ENCODE measurements at places on chromosomes 11 and 22. TPM values are rescaled to one million over a fixed set of nuclear protein-coding genes. Genes with fewer than 3 reads are reported as not detected.

The GAB4 gene
- not detected for polyA plus RNA-seq

The FAM227A gene
- 7.4 TPM for polyA plus RNA-seq

The PARVG gene
- polyA plus RNA-seq: not detected

The PRODH gene
- 3.4 TPM for polyA plus RNA-seq

The MFRP gene
- polyA plus RNA-seq: not detected

The SLC22A8 gene
- polyA plus RNA-seq: 0.22 TPM

The DCDC1 gene
- polyA plus RNA-seq: 0.76 TPM

GRCh38 chr22:35367331-35367886 lies 13.5 kb upstream of the HMOX1 start:
- DNase-seq: no peak

- DNase-seq: no peak
Measured at GRCh38 chr11:45181193-45181888, 34.9 kb downstream of the PRDM11 start.

DNA sequence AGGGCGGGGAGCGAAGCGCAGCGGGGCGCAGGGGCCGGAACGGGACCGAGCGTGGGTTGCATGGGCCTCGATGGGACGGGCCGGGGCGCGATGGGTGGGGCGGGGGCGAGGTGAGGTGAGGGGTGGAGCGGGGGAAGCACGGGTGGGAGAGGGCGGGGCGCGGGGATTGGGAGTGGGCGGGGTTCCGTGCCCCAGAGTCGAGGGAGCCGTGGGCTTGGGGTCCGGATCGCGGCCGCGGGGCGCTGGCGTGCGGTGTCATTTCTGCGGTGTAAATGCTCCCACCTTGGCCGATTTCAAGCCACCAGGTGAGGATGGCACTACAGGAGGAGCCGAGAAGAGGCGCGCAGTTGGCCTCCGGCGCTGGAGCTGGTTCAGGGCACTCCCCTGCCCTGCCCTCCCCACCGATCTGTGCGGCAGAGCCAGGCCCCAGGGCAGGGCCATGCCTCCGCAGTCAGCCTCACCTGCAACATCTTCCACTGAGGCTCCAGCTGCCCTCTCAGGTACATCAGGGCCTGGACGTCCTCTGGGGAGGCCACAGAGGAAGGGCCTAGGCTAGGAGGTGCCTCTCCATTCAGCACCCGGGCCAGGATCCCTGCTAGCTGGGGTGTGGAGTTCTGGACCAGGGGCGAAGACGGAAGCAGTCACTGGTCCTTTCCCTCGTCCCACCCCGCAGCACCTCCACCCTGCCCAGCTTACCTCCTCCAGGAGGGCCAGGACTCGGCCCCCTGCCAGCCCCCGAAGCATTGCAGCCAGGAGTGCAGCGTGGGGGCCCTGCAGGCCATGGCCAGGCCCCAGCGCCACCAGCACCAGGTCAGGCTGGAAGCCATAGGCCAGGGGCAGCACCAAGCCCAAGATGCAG lies 620 bp upstream of the TUBGCP6 start:
- no peak for DNase-seq

- peak; percentile 55 for DNase-seq
Measured at GRCh38 chr22:38462960-38463784, 4.7 kb upstream of the KDELR3 start.

- DNase-seq: peak; percentile 89
Measured at GRCh38 chr22:45006964-45007390, 2.8 kb downstream of the PHF21B start.

- no peak for DNase-seq
Measured at GRCh38 chr11:36317992-36318391, 21.9 kb downstream of the PRR5L start.

- DNase-seq: no peak
Measured at GRCh38 chr11:128832121-128832497, 35.0 kb downstream of the KCNJ1 start.

DNA sequence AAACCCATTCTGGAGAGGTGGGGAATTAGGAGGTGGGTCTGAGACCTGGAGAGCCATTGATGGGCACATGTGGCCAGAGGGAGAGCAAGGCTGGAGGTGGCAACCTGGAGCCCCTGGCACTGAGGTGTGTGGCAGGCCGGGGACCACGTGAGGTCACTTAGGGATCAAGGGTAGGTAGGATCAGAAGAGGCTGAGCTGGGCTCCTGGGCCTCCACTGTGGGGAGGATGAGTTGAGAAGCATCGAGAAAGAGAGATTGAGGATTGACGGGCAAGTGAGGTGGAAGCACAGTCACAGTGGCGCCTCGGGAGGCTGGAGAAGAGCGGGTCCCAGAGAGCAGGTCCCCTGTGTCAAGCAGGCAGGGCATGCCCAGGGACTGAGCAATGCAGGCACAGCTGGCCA lies 4.1 kb downstream of the GNAZ start:
- no peak for DNase-seq

DNA sequence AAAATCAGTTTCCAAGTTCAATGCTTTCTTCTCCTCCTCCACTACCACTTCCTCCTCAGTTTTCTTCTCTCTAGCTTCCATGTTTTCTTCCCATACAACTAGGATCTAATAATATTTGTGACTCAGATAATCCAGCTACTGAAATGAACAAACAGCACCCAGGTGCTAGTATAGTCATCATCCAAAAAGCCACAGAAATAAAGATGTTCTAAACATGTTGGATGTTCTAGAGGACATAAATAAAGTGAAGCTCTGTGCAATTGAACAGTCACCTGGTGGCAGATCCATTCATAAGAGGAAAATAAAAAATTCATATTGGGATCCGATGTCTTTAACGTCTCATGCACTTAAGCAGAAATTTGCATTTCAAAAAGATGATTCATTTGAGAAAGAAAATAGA lies 142.8 kb downstream of the ENTHD1 start:
- no peak for DNase-seq

GRCh38 chr22:32997295-32997694 lies 60.9 kb downstream of the SYN3 start:
- DNase-seq: no peak

- DNase-seq: no peak
Measured at GRCh38 chr11:128285321-128285720, 302.0 kb downstream of the ETS1 start.

GRCh38 chr11:95575517-95575916 lies 214.1 kb downstream of the FAM76B start:
- DNase-seq: no peak

DNA sequence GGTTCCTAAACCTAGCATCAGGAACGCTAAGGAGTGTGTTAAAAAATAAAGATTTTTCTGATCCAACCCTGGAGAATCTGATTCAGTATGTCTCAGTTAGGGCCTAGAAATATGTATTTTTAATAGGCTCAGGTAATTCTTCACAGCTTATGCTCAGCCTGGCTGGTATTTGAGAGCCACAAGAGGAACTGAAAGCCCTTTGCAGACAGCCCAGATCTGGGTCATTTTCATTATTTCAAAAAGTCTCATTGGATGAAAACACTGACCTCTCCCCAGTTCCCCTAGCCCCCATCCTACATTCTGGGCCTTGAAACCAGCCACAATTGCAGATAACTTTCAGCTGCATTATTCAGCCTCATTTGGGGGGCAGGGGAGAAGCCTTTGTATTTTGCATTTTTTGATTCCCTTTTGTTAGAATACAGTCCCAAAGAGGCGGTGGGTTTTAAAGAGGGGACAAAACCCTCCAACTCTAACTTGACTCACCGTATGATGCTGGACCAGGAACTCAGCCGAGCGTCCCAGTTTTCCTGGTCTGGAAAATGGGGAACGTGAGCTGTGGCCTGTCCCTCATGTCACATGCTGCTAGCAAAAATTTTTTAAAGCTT lies 66.0 kb upstream of the LARGE1 start:
- DNase-seq: no peak

GRCh38 chr22:27574002-27574366 lies 227.6 kb downstream of the MN1 start:
- no peak for DNase-seq

GRCh38 chr11:33802194-33802950 lies 28.1 kb upstream of the FBXO3 start:
- DNase-seq: peak; percentile 89

DNA sequence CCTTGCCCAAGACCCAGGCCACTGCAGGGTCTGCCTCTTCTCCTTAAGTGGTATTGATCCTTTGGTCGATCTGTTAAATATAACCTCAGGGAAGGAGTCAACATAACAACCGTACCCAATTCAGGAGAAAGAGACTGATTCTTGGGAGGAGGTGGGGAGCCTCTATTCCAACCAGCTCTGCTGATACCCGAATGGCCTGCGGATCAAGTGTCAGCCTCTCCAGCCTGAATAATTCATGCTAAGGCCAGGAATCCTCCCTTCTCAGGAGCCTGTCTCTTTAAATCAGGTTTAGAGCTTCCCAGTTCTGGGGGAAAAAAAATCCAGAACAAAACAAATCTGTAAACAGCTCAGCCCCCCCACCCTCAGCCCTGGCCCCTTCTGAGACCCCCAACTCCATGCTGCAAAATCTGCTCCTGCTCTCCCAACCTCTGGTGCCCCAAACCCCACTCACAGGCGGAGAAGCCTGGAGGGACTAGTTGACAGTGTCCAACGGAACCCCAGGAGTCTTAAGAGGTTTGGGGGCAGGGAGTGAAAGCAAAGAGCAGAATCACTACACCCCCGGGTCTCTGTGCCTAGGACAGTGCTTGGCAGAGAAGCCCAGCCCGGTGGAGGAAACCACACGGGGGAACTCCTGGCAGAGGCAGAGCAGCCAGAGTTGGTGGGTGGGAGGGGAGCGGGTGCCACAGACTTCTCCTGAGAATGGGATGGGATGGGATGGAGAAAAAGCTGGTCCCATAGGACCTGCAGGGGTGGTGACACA lies 863 bp upstream of the TPBGL start:
- no peak for DNase-seq

Measured in cardiac muscle cell (in vitro differentiated cells and primary cell).